A549 treated with Mapracorat at 1 μM for 4 hours (cell line): ENCODE measurements at places on chromosomes 2 and 18. TPM values are rescaled to one million over a fixed set of nuclear protein-coding genes. Genes with fewer than 3 reads are reported as not detected.

Gene SCN1A
- not detected in 5 replicates for total RNA-seq

Gene NCL
- total RNA-seq, result 779 to 864 TPM (median 785 TPM) in 5 replicates

Gene ESPNL
- 0.05 to 0.23 TPM (median 0.14 TPM) in 5 replicates for total RNA-seq

Gene COL4A3
- total RNA-seq, result 0.54 to 1.6 TPM (median 0.80 TPM) in 5 replicates

Gene DUSP11
- 35.9 to 41.4 TPM (median 39.8 TPM) in 5 replicates for total RNA-seq

Gene SCG2
- total RNA-seq, result 0.98 to 1.4 TPM (median 1.1 TPM) in 5 replicates

Gene PPIG
- total RNA-seq, result 32.4 to 47.5 TPM (median 38.7 TPM) in 5 replicates

Gene ASB18
- not detected in 5 replicates for total RNA-seq

Gene ZFP36L2
- total RNA-seq, result 25.7 to 39.9 TPM (median 34.5 TPM) in 5 replicates

Gene MC5R
- total RNA-seq, result not detected in 5 replicates

Gene LANCL1
- total RNA-seq, result 17.1 to 31.5 TPM (median 26.5 TPM) in 5 replicates

Gene CCL20
- 4.2 to 9.2 TPM (median 6.9 TPM) in 5 replicates for total RNA-seq

Gene TAF1B
- total RNA-seq, result 22.9 to 41.9 TPM (median 24.9 TPM) in 5 replicates

Gene INO80D
- total RNA-seq, result 1.5 to 1.9 TPM (median 1.6 TPM) in 5 replicates

Gene IL36G
- not detected in 5 replicates for total RNA-seq

Gene HOXD8
- total RNA-seq, result 4.6 to 6.0 TPM (median 5.6 TPM) in 5 replicates

Gene SLC35G4
- not detected in 5 replicates for total RNA-seq

Gene TDRD15
- total RNA-seq, result not detected in 5 replicates

Gene GPN1
- 56.4 to 64.7 TPM (median 57.2 TPM) in 5 replicates for total RNA-seq

Gene C2orf80
- not detected in 5 replicates for total RNA-seq

Gene GPC1
- 161 to 247 TPM (median 242 TPM) in 5 replicates for total RNA-seq

Gene ZNF396
- total RNA-seq, result 0.56 to 1.4 TPM (median 0.82 TPM) in 5 replicates

Gene POTEF
- not detected in 5 replicates for total RNA-seq

Gene ALPP
- total RNA-seq, result 5.1 to 7.2 TPM (median 6.8 TPM) in 5 replicates

Gene TTR
- 0.28 TPM in 1 of 5 replicates, not detected in the others for total RNA-seq

Gene RUFY4
- total RNA-seq, result not detected in 5 replicates

Gene NEUROD1
- not detected in 5 replicates for total RNA-seq

Gene SKOR2
- total RNA-seq, result not detected in 5 replicates

Gene TUBB8B
- total RNA-seq, result 0.18 TPM in 1 of 5 replicates, not detected in the others

Gene GORASP2
- total RNA-seq, result 82.2 to 106 TPM (median 88.9 TPM) in 5 replicates

Gene TEX44
- not detected in 5 replicates for total RNA-seq

Gene SERPINB11
- total RNA-seq, result 0.20 TPM in 1 of 5 replicates, not detected in the others

Gene CAVIN2
- 32.3 to 50.6 TPM (median 48.1 TPM) in 5 replicates for total RNA-seq

Gene ARHGEF4
- total RNA-seq, result 7.4 to 10.6 TPM (median 9.8 TPM) in 5 replicates

Gene RNU2-63P
- not detected in 5 replicates for total RNA-seq

Gene TRABD2A
- total RNA-seq, result 10.3 to 14.7 TPM (median 12.5 TPM) in 5 replicates

Gene GNAL
- 5.0 to 7.8 TPM (median 6.0 TPM) in 5 replicates for total RNA-seq
